ENCODE measurements at places on chromosomes 16 and 17.

GRCh38 chr17:67656494-67657203, 61.1 kb upstream of the NOL11 start:
- no peak for DNase-seq

- no peak for DNase-seq
Measured at GRCh38 chr17:69227541-69227940, 1.1 kb downstream of the ABCA10 start.

DNA sequence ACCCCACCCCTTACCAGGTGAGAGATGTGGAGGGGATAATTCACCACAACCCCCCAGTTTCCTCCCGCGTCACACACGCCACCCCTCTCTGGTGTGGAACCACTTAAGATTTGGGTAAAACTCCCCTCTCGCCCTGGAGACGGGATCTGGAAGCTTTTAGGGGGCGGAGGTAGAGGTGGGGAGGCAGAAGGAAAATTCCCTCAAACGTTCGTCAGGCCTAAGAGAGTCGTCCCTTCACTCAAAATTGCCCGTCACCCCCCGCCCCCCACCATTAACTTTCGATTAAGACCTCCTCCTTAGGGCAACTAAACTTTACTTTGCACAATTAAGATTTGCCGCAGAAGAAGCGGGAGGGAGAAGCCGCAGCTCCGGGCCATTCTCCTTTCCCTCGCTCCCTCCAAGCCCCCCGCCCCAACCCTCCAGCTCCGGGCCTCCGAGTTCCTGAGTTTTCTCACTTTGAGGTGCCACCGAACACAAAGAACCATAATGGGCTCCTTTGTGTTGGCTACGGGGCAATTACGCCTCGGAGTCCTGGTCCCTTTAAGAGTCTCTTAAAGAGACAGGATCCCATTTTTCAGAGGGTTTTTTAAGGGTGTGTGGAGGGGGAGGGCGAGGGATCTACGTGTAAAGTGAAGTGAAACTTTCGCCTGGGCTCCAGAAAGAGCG, 985 bp upstream of the FZD2 start:
- peak; percentile 34 for DNase-seq

DNA sequence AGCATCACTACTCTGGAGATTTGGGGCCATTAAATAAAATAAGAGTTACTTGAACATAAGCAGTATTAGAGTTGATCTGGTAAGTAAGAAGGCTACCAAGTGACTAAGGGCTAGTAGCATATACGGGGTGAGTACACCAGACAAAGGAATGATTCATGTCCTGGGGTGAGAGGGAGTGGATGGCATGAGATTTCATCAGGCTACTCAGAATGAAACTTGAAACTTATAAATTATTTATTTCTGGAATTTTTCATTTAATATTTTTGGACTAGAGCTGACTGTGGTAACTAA, 2.3 kb downstream of the SLFN5 start:
- no peak for DNase-seq

GRCh38 chr16:87420026-87421002, 28.2 kb downstream of the MAP1LC3B start:
- DNase-seq, result no peak

- no peak for DNase-seq
Measured at GRCh38 chr17:72706396-72706981, 386.0 kb downstream of the SLC39A11 start.

- DNase-seq, result peak; percentile 12
Measured at GRCh38 chr17:83174362-83175118, 95.1 kb downstream of the METRNL start.

DNA sequence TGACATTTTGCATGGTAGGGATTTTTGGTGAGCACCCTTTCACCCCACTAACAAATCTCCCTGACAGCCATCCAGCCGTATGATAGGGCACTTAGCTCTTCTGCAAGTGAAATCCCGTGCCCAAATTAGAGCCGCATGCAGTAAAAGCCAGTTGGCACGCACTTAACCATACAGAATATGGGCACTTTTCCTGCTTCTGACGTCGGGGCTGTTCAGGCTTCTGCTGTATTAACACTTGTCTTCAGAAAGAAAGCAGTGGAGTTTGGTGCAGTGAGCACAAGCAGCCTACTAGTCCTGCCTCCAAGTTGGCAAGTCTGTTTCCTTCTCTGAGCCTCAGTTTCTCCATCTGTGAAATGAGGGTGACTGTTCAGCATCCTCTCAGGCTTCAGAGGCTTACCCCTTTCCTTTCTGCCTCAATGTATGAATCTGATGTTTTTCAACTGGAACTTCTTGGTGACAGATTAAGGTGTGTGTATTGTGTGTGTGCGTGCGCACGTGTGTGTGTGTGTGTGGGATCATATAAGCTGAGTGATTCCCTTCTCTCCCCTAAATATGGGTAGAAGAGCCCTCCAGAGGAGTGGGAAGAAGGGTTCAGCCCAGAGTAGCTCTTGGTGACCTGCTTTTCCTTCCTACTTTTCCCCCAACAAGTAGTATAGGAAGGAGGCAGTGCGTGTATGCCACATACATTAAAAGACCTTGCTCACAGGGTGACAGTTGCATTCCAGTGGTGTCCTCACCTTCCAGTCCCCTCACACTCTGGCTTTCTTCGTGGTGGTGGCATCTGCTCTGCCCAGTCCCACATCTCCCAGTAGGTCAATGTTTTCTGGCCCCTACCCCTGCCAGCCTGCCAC, 19.0 kb downstream of the IGF2BP1 start:
- DNase-seq, result no peak

- no peak for DNase-seq
Measured at GRCh38 chr17:58153046-58153445, 4.9 kb downstream of the OR4D1 start.

- no peak for DNase-seq
Measured at GRCh38 chr17:21269394-21269793, 15.1 kb upstream of the MAP2K3 start.

DNA sequence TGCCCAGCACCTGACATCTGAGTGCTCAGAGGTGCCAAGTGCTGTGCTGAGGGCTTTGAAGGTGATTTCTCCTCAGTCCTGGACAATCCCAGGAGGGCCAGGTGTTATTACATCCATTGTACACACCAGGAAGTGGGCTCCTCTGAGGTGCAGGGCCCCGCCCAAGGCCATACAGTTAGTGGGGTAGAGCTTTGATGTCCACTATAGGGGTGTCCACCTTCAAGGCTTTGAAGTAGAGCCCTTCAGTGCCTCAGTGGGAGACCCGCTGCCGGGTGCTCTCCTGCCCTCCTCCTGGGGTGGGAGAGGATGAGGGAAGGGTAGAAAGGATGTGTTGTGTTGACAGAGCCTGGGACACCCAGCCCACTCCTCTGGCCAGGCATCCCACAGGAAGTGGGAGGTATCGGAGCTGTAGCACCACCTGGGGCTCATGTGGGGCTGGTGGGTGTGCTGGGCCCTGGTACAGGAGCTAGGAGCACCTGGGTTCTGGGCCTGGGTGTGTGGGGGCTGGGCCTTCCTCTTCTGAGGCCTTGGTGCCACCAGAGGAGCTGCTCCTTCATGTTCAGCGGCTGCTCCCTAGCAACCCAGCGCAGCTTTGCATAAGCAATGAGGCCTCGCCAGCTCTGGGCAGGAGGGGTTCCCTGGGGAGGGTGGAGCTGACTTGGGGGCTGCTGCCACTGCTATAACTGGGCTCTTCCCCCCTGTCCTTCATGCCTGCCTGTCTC, 7.4 kb downstream of the LASP1 start:
- no peak for DNase-seq

- DNase-seq, result no peak
Measured at GRCh38 chr17:17372856-17373520, 69.8 kb downstream of the NT5M start.

GRCh38 chr16:21167360-21167759, 8.9 kb downstream of the LDAF1 start:
- no peak for DNase-seq

DNA sequence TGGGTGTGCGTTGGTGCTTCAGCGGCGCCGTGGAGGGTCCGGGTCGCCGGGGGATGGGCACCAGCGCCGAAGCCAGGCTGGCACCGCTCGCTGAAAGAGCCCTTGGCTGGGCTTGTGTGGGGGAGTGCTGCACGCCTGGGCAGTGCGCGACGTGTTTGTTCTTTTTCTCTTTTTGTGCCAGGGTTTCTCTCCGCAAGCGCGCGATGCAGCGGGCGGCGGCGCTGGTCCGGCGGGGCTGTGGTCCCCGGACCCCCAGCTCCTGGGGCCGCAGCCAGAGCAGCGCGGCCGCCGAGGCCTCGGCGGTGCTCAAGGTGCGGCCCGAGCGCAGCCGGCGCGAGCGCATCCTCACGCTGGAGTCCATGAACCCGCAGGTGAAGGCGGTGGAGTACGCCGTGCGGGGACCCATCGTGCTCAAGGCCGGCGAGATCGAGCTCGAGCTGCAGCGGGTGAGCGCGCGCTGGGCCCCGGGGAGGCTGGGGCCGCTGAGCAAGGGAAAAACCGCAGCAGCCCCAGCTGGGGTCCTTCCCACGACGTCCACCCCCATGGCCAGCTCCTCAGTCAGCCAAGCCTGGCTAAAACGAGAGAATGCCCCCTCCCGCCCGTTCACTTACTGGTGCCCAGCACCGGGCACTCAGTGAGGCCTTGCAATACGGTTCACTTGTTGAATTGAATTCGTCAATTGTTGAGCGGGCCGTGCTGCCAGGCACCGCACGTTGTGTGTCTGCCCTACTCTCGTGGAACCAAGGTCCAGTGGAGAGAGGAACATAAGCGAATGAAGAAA, 541 bp downstream of the GPT2 start:
- no peak for DNase-seq

DNA sequence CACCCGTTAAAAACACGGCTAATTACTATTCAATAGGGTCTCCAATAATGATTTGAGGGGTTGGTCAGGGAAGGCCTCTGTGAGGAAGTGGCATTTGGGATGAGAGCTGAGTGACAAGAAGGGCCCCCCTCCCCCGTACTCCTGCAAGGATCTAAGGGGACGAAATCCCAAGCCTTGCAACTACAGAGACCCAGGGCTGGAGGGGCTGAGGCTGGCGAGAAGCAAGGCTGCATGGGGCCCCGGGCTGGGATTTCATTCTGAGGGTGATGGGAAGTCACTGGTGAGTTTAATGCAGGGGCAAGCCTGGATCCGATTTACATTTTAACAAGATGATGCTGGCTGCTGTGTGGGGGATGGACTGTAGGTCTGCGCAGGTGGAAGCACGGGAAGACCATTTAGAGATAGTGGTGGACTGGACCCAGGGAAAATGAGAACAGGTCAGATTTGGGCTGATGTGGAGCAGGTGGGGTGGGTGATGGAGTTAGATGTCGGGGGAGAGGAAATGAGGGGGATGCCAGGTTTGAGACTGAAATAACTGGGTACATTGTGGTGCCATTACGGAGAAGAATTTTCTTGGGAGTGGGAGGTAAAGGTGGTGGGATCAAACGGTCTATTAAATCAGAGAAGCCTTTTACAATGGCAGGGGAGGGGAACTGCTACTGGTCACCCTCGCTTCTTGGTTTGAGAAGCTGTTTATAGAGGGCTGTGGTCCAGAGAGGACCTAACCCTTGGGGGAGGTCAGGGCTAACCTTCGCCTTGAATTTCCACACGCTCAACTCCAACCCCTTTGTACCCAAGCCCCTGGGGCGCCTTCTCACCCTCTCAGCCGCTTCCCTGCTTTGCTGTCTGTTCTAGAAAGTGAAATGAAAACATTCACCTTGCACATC, 932 bp upstream of the MYBBP1A start:
- no peak for DNase-seq

DNA sequence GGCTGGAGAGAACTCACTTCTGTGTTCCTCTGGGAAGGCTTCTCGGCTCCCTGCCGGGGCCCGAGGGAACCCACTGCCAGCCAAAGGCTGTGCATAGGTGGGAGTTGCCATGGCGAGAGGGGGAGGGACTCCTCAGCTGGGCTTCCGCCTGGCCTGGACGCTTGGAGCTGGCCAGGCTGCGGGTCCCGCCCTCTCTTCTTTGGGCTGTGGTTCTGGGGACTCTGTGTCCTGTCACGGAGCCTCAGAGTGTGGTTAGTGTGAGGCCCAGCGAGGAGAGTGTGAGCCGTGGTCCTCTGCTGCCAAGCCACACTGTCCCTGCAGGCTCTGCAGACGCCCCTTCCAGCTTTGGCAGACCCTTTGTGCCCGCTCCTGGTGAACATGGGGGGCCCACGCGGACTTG, 123.1 kb downstream of the OR1D5 start:
- DNase-seq, result peak; percentile 26

DNA sequence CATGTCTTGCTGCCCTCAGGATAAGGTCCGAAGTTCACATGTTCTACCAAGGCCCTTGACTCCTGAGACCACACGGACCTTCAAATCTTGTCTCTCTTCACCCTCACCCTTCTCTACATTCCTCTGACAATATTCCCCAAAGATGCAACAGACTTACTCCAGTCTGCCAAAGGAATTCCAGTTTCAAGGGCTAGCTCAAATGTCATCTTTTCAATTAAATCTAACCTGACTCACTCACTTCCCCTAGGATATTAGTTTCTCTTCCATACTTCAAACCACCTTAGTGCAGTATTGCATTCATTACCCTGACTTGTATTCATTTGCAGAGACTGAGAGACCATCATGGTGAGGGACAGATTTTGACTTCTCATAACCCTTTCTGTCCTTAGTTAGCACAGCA, 59.6 kb upstream of the ADCY9 start:
- DNase-seq, result no peak

DNA sequence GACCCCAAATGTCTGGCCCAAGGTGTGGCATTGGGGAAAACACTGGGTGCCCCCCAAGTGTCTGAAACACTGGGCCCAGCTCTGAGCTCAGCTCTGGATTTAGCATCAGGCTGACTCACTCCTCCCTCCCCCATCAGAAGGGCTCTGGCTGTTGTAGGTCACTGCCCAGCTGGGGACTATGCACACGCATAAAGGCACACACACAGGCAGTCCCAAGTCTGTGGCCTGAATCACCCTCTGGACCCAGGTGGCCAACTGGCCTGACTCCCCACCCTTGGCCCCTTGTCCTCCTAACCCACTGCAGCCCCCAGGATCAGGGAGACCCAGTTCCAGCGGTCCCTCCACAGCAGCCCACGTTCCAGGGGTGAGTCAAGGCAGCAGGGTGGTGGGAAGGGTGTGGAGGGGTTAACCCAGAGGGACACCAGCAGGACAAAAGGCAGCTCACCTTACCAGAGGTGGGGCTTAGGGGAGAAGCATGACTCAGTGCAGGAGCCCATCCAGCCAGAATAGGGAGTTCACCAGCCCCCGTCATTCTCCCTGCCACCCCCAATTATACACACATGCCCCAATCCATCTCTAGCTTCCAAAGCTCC, 47.0 kb downstream of the MYO18A start:
- DNase-seq, result peak; percentile 77

- DNase-seq, result no peak
Measured at GRCh38 chr17:2965621-2966595, 97.5 kb downstream of the OR1D5 start.

GRCh38 chr16:12193692-12194091, 217.2 kb downstream of the SNX29 start:
- no peak for DNase-seq

- peak; percentile 86 for DNase-seq
Measured at GRCh38 chr16:51151435-51151960, 428 bp upstream of the SALL1 start.

DNA sequence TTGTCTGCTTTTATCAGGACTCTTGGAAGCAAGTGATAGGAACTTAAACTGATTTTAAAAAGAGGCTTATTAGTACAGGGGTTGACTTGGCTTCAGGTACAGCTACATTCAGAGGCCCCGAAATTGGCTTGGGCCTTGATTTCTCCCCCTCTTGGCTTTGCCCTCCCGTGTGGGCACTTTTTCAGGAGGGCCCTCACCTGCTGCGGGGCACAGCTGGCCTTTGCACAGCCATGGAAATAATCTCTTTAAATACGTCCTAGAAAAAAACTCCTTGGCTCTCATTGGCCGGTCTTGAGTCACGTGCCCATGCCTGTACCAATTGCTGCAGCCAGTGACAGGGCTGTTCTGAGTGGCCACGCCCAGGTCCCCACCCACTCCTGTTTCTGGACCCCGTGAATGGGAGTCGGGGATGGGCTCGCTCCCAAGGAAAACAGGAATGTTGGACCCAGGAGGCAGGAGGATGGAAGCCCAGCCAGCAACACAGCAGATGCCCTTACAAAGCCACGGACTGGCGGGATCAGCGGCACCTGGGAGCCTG, 15.0 kb downstream of the CA5A start:
- no peak for DNase-seq

All from uterus (tissue), 4 donors.